ENCODE measurements at places on chromosomes 11 and 22.

- DNase-seq, result no peak
These were observed 409.8 kb downstream of the BRD1 start for GRCh38 chr22:49417833-49418232.

DNA sequence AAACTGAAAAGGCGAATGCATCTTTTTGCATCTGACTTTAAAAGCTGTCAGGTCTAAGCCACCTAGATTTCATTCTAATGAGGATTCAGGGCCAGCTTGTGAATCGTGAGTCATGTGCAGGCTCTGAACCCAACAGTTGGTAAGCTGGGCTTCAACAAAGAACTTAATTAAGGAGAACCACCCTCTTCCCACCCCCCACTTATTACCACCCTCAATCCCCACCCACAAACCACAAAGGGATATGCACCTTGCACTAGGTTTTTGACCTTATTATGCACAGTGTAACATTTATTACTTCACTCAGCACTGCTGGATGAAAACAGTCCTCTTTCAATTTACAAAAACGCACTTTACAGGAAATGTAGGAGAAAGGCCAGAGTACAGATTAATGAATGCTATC lies 94.1 kb upstream of the LIN7C start:
- DNase-seq, result no peak

DNA sequence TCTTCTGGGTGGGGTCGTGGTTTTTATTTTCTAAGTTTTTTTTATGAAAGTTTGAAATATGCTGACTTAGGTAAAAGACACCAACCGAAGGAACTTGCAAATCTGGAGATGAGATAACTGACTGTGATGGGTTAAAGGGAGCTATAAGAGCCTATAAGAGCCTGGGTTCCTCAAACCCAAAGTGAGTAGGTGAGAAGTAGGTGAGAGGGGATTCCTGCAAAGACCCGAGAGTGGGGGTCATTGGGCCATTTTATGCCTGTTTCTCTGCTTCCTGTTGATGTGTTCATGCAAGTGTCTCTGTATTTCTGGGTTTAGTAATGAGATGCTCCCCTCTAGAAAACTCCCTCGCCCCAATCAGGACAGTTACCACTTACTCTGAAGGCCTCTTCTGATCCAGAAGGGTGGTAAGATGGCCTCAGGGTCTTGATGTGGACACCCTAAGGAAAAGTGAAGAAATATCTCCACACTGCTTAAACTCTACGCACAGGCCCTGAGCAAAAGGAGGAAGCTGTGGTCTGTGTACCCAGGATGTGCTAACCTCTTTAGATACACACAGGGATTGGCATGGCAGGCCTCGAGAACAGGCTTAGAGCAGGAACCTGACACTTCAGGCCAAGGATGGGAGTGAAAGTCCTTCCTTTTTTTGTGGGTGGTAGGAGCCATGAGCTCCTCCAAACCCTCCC lies 1.8 kb downstream of the FLI1 start:
- DNase-seq, result peak; percentile 43

GRCh38 chr11:47106798-47107411 lies 69.8 kb downstream of the ARFGAP2 start:
- DNase-seq, result no peak

DNA sequence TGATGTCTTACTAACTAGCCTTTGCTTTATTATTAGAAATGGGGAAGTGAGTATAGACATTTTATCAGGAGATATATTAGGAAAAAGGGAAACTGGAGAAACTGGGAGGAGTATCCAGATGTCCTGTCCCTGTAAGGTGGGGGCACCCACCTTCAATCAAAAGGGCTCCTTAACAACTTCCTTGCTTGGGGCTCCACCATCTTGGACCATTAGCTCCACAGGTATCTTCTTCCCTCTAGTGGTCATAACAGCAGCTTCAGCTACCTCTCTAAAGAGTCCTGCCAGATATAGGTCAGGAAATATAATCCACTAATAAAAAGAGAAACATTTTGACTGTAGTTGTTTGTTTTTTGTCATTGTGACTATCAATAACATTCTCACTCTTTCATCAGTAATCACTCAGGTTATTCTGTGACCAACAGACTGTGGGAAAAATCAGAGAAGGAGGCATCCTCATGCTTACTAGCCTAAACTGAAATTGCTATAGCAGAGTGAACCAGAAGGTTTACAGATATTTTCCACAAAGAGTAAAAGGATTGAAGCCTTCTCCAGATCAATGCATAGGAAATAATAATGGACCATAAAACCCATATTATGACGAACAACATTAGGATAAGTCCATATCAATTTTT lies 10.4 kb downstream of the OR51B4 start:
- peak; percentile 66 for DNase-seq

GRCh38 chr22:47921906-47922305 lies 1159.5 kb downstream of the TBC1D22A start:
- DNase-seq, result no peak

DNA sequence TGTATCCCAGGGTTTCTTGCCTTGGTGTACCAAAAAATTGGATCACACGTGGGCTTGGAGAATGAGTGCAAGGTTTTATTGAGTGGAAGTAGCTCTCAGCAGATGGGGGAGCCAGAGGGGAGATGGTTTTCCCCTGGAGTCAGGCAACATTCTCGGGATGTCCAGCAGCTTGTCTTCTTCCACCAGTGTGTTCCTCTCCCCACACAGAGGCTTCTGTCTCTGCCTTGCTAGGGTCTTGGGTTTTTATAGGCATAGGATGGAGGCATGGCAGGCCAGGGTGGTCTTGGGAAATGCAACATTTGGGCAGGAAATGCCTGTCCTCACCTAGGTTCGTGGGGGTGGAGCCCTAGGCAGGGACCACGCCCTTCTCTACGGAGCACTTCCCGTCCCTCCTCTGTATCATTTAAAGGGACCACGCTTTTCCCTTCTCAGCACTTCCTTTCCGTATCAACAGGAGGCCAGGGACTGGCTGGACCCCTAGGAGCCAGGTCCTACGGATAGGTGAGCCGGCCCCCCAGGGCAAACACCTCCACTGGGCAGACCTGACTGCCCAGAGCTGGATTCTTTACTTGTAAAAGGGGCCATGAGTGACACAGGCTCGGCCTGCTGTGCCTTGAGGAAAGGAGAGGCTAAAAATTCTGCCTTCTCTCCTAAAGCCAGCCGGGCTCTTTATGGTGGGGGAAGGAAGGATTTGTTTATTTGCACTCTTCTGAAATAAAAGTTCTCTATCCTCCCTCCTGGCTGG lies 55.3 kb upstream of the CCDC188 start:
- peak; percentile 22 for DNase-seq

DNA sequence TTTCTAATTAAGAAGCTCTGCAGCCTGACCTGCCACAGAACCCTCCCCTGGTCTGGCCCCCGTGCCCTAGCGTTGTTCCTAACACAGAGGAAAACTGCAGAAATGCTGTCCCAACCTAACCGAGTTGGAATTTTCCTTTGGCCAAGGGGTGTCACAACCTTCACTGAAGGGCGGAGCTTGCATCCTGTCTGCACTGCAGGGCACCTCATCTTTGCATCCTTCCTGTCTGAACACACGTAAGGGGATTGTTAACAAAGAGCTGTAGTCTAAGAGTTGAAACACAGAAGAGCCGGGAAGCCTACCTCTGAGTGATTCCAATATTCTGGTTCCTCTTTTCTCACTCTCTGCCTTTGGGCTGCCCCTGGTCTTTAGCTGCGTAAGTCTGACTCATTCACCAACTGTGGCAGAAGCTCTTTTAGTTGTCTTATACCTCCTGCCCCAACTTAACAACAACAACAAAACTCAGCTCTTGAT lies 1.6 kb downstream of the DIXDC1 start:
- DNase-seq, result peak; percentile 83

GRCh38 chr22:44023404-44024287 lies 456 bp upstream of the PARVB start:
- no peak for DNase-seq

- DNase-seq, result no peak
These were observed 239.2 kb upstream of the TBCEL start for GRCh38 chr11:120784566-120785251.

- no peak for DNase-seq
These were observed 6.4 kb downstream of the DGKZ start for GRCh38 chr11:46353698-46354097.

GRCh38 chr11:19441288-19441687 lies 200.5 kb upstream of the E2F8 start:
- no peak for DNase-seq

DNA sequence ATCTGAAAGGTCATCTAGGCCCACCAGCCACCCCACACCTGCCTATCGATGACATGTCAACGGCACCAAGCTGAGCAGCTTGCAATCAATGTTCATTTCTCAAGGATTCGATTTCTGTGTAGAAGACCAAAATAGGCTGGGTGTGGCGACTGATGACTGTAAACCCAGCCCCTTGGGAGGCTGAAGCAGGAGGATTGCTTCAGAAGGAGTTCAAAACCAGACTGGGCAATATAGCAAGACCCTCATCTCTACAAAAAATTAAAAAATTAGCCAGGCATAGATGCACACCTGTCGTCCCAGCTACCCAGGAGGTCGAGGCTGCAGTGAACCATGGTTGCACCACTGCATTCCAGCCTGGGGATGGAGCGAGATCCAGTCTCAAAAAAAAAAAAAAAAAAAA lies 108.7 kb downstream of the MICAL3 start:
- DNase-seq, result no peak

DNA sequence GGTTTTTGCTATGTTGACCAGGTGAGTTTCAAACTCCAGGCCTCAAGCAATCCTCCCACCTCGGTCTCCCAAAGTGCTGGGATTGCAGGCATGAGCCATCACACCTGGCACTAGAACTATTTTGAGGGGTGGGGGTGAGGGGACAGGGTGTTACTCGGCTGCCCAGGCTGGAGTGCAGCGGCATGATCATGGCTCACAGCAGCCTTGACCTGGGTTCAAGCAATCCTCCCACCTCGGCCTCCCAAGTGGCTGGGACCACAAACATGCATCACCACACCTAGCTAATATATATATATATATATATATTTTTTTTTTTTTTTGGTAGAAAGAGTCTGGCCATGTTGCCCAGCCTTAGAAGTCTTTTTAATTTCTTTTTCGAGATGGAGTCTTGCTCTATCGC lies 17.1 kb upstream of the IFITM3 start:
- no peak for DNase-seq

DNA sequence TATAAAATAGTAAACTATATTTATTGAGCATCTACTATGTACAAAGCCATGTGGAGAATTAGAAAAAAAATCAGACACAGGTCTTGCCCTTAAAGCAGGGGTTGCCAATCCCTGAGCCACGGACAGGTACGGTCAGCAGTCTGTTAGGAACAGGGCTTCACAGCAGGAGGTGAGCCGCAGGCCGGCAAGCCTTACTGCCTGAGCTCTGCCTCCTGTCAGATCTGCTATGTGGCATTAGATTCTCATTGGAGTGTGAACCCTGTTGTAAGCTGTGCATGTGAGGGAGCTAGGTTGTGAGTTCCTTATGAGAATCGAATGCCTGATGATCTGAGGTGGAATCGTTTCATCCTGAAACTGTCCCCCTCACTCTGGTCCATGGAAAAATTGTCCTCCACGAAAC lies 2.1 kb upstream of the RAG2 start:
- DNase-seq, result no peak

- DNase-seq, result no peak
These were observed 29.6 kb downstream of the PAK1 start for GRCh38 chr11:77444261-77444660.

- no peak for DNase-seq
These were observed 171.8 kb downstream of the CTTN start for GRCh38 chr11:70569996-70570692.

DNA sequence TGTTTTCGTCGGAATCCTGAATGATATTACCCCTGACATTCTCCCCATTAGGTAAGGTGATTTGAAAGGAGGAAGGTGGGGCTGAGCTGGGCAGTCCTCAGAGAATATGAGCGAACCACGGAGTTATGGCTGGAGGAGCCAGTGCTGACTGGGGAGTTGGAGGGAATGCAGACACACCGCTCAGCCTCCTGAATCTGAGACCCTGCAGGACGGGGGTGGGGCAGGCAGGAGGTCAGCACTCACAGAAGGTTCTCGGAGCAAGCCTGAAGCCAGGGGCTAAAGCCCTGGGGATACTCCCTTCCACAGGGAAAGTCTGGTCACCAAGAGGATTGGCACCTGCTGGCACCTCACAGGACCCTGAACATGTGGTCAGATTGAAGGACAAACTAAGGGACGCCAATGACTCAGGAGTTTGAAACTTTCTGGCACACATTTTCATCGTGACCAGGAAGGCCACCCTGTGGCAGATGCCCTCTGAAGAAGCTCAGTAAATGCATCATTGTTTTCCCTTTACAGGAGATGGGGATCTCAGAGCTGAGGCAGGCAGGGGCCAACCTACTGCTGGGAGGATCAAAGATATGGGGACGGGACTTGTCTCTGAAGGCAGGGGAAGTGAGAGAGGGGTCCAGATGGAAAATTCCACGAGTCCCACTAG lies 26.9 kb upstream of the FCHSD2 start:
- peak; percentile 12 for DNase-seq
